SJSA1 (cell line): ENCODE measurements at places on chromosomes 3 and 15. TPM values are rescaled to one million over a fixed set of nuclear protein-coding genes. Genes with fewer than 3 reads are reported as not detected.

GRCh38 chr3:107208796-107209195 is 168.4 kb upstream of the CCDC54 start:
- H3K27me3 ChIP-seq = no peaks in the 10 kb centered on the region
- H3K36me3 ChIP-seq = no peaks in the 10 kb centered on the region
- peaks cover 46% of the 10 kb centered on the region for H3K4me1 ChIP-seq
- no peak for DNase-seq
- no peak overlapping the region for H3K4me3 ChIP-seq
- peak overlapping the region; percentile 19; the same call in 1 of the 2 replicates for H3K27ac ChIP-seq

DNA sequence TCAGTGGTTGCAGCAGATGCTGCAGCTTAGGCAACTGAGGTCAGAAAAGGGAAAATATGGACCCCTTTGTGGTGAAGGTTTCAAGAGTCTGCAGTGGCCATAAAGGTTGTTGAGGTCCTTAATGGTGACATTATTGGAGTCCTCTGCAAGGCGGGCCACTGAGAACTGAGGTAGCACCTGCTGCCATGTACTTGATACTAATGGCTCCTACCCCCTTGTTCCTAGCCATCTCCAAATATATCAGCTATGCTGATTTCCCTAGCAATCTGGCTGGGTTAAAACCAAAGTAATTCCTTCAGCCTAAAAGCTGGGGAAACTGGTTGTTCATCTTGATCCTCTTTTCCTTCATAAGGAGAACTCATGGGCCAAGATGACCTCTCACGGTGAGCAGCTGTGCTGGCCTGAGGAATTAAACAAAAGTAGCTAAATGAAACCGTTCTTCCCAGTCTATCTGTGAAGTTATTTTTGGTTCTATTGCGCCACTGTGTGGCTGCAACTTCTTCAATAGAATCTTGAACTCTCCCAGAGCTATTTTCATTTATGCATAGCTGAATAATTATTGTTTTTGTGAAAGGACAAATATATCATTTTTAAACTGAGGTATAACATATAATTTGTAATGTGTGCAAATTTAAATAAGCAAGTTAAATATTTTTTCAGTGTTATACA is 76.1 kb upstream of the PLSCR4 start:
- no peaks in the 10 kb centered on the region for H3K4me1 ChIP-seq
- H3K27me3 ChIP-seq = no peaks in the 10 kb centered on the region
- no peaks in the 10 kb centered on the region for H3K36me3 ChIP-seq
- DNase-seq = no peak
- no peak overlapping the region for H3K4me3 ChIP-seq
- H3K27ac ChIP-seq = no peak overlapping the region

GRCh38 chr3:39346785-39347585 is 17.5 kb downstream of the CCR8 start:
- no peaks in the 10 kb centered on the region for H3K36me3 ChIP-seq
- no peak overlapping the region for H3K27ac ChIP-seq
- H3K4me3 ChIP-seq = no peak overlapping the region
- H3K4me1 ChIP-seq = no peaks in the 10 kb centered on the region
- DNase-seq = no peak
- no peaks in the 10 kb centered on the region for H3K27me3 ChIP-seq

DNA sequence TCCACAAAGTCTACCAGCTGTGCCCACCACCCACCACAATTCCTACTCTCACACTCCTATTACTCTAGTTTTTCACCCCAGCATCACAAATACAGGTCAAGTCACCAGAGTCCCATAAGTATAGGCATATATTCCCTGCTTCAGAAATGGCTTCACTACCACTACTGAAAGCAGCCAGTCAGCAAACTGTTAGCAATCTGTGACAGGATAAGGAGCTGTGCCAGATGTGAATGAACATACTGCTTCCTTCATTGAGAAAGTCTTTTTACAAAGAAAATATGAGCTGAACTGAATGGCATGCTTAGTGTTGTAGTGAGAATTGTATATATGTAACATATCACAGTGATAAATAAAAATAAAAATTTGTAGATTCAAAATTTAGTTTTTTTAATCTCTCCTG is 76.8 kb downstream of the C3orf85 start:
- H3K4me3 ChIP-seq = no peak overlapping the region
- no peaks in the 10 kb centered on the region for H3K36me3 ChIP-seq
- no peaks in the 10 kb centered on the region for H3K4me1 ChIP-seq
- DNase-seq = no peak
- no peaks in the 10 kb centered on the region for H3K27me3 ChIP-seq

GRCh38 chr15:66994927-66995656 is 70.3 kb upstream of the SMAD3 start:
- DNase-seq = no peak
- H3K4me3 ChIP-seq = no peak overlapping the region
- peaks cover 26% of the 10 kb centered on the region for H3K4me1 ChIP-seq
- H3K27ac ChIP-seq = no peak overlapping the region

RAD51 gene
- 32.3 and 33.3 TPM in 2 replicates for total RNA-seq

MNS1 gene
- total RNA-seq = 8.4 and 10.1 TPM in 2 replicates

PCYT1A gene
- total RNA-seq = 63.7 and 84.6 TPM in 2 replicates

FES gene
- total RNA-seq = 0.16 TPM in 1 of 2 replicates, not detected in the other
